OCI-M1 (cell line): ENCODE measurements at places on chromosomes 7 and 10.
A peak's percentile ranks its signal among the peaks of the same experiment; 100 is the strongest.

- no peak for DNase-seq
Observed at GRCh38 chr7:74405191-74405898, 48.4 kb upstream of the GTF2IRD1 start.

- no peak for DNase-seq
Observed at GRCh38 chr10:102604439-102604841, 39.8 kb upstream of the TRIM8 start.

- peak; percentile 7 for DNase-seq
Observed at GRCh38 chr7:45140827-45141226, 16.8 kb upstream of the RAMP3 start.

DNA sequence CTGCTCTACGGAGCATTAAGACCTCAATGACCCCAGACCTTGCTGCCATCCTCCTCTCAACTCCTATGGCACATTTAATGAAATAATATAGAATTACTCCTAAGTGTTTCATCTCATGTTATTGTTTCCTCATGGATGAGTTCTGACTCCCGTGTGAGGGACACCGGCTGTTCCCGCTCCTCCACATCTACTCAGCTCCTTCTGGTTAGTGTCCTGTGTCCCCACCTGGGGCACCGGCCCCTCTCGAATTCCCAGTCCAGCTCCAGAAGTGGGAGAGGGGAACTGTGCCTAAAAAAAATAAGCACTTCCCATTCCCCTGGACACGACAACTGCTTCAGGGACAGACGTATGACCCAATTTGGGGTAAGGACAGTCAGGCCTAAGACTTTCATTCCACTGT is 58.3 kb downstream of the PIP4K2A start:
- DNase-seq, result no peak

GRCh38 chr7:43625980-43626379 is 43.1 kb downstream of the STK17A start:
- DNase-seq, result no peak

GRCh38 chr10:46001187-46001756 is 29.0 kb downstream of the TIMM23 start:
- DNase-seq, result peak; percentile 98

- peak; percentile 82 for DNase-seq
Observed at GRCh38 chr10:71713135-71714030, 6.2 kb downstream of the C10orf105 start.

GRCh38 chr7:64873155-64873500 is 29.9 kb upstream of the ZNF273 start:
- DNase-seq, result no peak

DNA sequence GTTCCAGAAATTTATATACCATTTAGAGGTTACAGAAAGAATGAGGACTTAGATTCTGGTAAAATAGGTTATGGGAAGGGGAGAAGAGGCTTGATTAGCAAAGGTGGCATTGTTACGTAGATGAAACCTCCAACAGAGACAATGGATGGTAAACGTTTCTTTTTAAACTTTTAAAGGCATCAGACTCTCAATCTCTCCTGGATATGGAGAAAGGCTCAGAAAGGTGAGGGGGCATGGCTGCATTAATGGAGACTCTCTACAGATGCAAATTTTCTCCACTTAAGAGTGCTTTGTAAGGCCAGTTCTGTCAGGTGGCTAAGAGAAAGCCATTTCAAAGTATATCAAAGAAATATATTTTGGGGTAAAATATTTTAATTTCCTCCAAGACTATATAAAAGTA is 240.9 kb upstream of the PTER start:
- no peak for DNase-seq

DNA sequence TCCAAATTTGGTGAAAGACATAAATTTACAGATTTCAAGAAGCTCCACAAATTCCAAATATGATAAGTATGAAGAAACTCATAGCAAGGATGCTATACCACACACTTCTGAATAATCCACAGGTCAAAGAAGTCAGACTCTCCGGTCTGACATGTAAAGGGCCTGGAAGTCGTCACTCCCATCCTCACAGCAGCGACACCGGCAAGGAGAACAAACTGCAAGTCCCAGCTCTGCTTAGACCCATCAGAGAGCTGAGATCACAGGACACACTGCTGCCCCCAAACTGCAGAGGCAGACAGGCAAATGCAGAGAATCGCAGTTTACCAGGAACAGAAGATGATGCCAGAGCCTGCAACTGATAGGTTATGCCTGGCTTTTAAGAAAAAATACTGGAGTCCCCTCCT is 62.0 kb downstream of the AMZ1 start:
- peak; percentile 3 for DNase-seq

DNA sequence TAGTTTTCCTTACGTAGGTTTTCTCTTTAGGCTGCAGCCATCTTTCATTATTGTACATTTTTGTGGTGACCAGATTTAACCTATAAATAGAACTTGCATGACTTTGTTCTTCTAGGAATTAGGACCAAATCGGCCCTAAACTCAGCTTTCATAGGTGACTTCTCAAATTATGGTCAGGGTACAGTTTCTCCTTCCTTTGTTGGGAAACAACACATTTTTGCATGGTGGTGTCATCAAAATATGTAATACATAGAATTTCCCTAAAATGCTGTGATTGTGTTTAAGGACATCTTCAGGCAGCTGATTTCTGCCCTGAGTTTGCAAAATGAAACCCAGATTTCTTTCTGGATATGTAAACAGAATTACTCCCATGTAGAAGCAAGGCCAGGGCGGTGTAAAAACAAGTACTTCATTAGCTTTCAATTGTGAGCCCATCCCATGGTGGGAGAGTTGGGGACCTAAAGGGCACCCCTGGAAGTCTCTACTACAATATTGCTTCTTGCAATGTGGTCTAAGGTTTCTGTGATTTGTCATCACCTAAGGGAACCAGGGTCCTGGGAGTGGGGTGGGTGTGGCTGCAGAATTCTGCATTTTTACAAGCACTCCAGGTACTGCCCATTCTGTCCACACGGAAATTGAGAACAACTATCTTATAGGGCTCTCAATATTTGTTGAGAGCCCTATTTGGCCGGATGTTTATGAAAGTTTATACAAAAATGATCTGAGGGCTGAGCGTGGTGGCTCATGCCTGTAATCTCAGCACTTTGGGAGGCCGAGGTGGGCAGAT is 121.0 kb upstream of the FAM171A1 start:
- no peak for DNase-seq

- DNase-seq, result no peak
Observed at GRCh38 chr10:76353237-76353851, 921.9 kb downstream of the LRMDA start.

- no peak for DNase-seq
Observed at GRCh38 chr7:128037081-128037480, 5.8 kb upstream of the LRRC4 start.

DNA sequence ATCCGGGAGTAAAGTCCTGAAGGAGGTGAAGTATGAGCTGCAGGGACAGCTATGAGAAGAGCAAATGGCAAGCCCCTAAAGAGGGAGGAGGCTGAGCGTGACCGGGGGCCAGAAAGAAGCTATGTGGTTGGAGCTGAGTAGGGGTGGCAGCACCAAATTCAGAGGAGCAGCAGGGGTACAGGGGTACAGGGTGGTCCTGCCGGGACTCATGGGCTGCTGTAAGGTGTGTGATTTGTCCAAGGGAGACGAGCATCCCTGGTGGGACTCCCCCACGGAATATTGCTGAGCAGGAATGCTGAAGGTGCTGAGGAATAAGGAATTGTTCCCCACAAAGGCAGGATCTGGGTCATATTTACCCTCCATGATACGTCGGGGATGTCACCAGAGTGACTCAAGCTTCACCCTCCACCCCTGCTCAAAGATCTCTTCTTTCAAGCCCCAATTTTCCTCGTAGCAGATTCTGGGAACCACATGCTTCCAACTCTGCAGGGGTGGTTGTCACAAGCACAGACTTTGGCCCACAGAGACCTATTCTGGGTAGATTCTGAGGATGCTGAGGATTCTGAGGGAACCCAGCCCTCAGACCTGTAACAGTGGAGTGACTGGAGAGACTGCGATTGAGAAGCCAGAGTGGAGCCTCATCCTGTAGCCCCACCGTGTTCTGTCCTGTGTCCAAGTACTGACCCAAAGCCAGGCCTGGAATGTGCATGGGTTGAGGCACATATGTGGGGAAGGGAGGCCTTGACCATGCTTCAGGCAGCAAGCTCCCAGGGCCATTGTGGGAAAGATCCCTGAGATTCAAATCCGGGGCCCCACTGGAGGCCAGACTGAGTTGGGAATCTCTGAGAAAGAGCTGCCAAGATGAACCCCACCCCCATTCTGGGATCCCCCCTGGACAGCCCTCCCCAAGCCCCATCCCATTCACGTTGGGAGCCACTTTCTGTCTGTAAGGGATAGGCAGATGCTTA is 4.2 kb downstream of the SFTPD start:
- no peak for DNase-seq

DNA sequence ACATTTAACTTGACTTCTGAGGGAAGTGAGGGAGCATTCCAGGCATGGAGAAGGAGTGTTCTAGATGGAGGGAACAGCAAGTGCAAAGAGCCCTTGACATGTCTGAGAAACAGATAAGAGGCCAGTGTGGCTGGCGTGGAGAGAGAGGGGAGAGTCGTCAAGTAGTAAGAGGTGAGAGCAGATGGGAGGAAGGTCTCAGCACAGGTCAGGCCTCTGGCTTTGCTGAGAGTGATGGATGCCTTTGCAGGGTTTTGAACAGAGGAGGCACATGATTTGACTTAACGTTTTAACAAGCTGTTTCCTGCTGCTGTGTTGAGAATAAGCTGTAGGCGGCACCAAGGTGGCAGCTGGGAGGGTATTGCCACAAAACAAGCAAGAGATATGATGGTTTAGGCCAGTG is 97.2 kb downstream of the KAT6B start:
- no peak for DNase-seq

- DNase-seq, result no peak
Observed at GRCh38 chr10:77131214-77131613, 506.4 kb downstream of the KCNMA1 start.

DNA sequence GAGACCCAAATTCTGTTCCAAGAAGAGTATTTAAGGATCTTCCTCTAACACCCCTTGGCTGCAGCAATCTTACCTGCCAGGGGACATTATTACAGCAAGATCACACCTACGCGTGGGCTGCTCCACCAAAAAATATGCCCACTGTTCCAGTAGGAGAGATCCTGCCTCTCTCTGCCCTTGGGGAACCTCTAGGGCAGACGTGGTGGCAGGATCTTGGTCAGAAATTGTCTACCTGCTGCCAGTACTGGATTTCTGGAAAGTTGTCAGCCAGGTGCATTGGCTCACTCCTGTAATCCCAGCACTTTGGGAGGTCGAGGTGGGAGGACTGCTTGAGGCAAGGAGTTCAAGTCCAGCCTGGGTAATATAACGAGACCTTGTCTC is 259.0 kb downstream of the CALN1 start:
- no peak for DNase-seq

GRCh38 chr10:32854435-32854834 is 103.6 kb downstream of the ITGB1 start:
- no peak for DNase-seq

DNA sequence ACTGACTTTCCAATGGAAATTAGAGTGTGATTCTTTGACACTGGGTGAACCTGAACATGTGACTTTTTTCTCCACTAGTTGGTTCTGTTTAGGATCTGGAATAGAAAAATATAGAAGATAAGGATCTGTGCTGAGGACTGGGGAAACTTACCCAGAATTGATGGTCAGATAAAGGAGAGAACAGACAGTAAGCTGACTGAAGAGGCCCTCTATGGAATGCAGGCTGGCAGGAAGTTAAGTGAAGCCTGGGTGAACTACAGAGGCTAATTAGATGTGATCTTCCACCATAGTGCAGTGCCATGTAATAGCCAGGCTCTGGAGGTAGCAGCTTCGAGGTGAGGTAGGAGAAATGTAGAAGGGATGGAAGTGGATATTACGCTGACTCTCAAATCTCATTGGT is 455.3 kb downstream of the PLXDC2 start:
- DNase-seq, result no peak

DNA sequence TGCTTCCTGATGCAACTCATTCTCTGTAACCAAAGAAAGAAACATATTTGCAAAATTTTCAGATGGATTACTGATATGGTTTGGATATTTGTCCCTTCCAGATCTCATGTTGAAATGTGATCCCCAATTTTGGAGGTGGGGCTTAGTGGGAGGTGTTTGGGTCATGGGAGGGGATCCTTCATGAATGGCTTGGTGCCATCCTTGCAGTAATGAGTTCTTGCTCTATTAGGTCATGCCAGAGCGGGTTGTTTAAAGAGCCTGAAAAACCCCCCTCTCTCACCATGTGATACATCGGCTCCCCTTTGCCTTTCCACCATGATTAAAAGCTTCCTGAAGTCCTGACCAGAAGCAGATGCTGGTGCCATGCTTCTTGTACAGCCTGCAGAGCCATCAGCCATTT is 43.8 kb upstream of the PRKG1 start:
- no peak for DNase-seq

DNA sequence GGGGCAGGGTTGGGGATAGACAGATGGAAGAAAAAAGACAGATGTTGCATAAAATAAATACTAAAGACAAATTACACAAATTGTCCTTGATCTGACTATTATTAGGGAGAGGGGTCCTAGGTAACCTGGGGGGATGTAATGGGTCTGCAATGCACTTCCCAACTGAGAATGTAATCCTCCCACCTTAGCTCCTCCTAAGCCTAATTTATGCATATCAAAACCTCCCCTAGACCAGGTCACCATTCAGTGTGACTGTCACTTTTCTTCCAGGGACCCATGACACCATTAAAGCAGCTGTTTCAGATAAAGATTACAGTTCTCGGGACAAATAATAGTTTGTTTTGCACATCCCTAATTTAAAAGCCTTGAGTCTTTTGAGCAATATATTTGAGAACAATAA is 133.9 kb upstream of the FEZF1 start:
- DNase-seq, result no peak

- no peak for DNase-seq
Observed at GRCh38 chr7:87047-87446, 105.3 kb upstream of the FAM20C start.

GRCh38 chr7:150567169-150567568 is at the start of gene GIMAP4:
Gene GIMAP4, plus strand, starts transcription at chr7:150567390. Its CDS starts 2,512 bp downstream, at chr7:150569902.
- DNase-seq, result no peak

GRCh38 chr10:3166496-3167290 is 5.9 kb downstream of the PITRM1 start:
- no peak for DNase-seq

DNA sequence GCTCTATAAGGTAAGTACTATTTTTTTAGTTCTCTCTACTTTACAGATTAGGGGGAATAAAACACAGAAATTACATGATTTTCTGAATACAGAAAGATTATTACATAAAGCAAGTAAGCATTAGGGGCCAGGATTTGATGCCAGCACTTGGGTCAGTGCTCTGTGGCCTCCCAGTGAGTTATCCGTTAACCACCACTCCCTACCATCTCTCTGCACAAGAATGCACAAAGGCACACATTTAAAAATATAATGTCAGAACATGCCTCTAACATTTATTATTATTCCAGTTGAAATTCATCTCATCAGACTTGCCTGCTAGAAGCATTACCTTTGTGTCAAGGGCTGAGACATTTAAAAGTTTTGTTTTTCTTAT is 59.0 kb downstream of the MET start:
- DNase-seq, result no peak
